Mammary epithelial cell (primary cell): ENCODE measurements at places on chromosomes 5 and 9. TPM values are rescaled to one million over a fixed set of nuclear protein-coding genes. Genes with fewer than 3 reads are reported as not detected.

- peak; percentile 33 for DNase-seq
Measured at GRCh38 chr5:125874057-125874456, 549.2 kb upstream of the GRAMD2B start.

GRCh38 chr9:89065921-89066320 lies 74.7 kb downstream of the S1PR3 start:
- no peak for DNase-seq

GRCh38 chr9:21709464-21710058 lies 92.9 kb upstream of the MTAP start:
- DNase-seq: peak; percentile 57

DNA sequence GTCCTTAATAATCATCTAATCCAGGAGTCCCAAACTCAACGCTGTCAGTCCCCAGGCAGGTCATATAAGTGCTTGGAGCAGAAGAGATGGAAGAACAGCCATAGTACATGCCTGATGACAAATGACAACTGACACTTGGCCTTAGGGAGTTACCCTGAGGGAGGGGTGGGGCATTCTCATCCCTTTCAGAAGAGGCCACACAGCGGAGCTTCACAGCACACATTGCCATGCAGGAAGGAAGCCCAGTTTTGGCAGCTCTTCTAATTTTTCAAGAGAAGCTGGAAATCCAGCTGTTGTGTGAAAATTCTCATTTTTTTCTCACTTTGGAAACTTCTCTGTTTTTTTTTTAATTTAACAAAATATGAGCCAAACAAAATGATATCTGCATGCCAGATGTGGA lies 89.0 kb downstream of the ASTN2 start:
- no peak for DNase-seq

DNA sequence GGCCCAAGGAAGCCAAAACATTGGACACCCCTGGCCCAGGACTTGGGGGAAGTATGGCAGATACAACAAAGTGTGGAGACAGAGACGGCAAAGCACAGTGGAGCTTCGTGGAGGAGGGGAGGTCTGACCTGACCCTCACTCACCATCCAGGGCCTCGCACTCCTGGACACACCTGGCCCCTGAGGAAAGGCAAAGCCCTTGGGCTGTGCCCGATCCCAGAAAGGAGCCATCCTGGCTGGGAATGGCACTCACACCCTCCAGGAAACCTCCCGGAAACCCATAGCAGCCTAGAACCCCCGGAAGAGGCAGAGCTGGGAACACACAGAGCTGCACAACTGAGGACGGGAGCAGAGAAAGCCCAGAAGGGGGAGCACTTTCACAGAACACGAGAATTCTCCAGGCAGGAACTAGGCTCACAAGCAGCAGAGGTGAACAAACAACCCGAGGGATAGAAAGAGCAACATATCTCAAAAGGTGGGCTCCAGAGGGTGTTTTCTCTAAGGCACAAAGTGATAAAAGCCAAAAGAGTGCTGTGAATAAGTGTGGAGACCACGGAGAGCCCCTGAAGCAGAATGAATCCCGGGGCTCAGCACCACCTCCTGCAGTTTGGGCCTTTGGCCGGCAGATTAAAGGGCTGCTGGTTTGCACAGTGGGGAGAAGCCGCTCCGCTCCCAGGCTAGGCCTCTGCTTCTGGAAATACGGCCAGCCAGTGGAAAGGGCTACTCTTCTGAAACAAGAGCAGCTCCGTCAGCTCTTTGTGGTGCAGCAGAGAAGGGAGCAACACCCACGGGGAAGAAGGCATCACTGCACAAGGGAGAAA lies 108.2 kb downstream of the UBE2R2 start:
- DNase-seq: no peak

DNA sequence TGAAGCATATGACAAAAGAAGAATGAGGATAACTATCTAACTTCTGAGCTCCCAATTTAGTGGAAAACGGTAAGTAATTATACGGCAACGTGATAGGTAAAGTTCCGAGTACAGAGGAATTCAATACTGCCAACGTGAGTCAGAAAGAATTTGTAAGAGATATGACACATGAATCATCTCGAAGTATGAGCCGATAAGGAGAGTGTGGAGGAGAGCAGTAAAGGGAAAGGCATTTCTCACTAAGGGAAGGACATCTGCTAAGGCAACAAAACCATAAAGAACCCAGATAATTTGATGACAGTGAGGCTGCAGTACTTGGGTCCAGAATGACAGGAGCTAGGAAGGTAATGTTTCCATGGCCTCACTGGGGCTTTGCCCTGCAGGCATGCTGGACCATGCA lies 11.0 kb downstream of the MPDZ start:
- DNase-seq: no peak

DNA sequence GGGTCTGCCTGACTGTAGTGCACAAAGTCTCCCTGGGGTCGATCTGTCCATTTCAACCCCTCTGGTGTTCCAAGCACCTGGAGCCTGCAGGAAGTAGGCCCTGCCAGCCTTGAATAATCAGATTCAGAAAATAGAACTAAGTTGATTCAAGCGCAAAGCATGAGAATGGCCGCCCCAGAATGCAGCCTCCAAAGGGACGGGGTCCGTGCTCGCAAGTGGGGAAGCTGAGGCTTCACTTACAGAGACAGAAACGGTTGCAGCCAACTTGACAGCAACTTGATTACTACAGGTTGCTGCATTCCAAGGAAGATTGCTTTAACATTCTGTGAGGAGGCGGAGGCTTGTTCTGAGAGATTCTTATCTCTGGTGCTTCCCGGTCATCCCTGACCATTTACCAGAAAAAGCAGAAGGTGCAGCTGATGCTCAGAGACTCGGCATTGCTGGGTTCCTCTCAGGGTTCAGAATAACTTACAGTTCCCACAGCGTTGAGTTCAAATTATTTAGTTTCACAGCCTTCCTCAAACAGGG lies 14.9 kb upstream of the LRRC14B start:
- DNase-seq: no peak

DNA sequence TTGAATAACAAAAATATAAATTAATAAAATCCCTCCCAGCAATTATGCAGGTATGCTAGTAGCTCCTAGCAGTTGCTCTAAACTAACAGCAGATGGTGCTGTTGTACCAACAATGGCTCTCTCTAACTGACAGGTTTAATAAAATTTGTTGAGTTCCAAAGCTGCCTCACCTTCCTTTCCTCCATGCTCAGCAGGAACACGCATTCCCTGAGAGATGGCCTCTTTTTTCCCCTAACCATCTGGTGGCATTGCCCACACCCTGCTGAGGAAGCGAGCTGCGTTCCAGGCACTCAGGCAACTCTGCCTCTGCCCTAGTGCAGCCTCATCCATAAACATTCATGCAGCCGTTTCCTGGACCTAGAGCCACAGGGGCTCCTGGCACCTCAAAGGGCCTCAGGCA lies 106.2 kb downstream of the KLHL3 start:
- DNase-seq: peak; percentile 38

GRCh38 chr5:17282283-17283120 lies 65.1 kb downstream of the BASP1 start:
- DNase-seq: no peak

- DNase-seq: no peak
Measured at GRCh38 chr5:159917994-159918393, 1.7 kb downstream of the ADRA1B start.

DNA sequence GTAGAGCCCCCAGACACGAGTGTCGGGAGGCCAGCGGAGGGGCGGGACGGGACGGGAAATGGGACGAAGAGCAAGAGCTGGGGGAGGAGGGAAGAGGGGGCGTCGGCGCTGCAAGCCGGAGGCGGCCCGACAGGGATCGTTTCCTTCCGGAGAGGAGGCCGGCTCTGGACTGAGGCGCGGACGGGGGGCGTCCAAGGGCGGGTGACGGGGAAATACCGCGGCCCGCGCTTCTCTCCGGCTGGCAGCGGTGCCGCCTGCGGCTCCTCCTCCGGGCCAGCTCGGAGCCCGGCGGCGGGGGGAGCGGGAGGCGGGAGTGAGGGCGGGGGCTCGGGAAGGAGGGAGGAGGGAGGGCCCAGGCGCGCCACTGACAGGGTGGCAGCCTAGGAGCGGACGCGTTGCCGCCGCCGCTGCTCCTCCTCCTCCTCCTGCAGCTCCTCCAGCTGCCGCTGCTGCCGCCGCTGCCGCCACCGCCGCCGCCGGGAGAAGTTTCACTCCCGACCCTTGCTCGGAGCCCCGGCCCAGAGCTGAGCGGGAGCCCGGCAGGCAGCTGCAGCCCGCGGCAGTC lies at the start of gene CHSY3:
TSS of gene CHSY3 (plus strand) at position 364 of the 565 bp plus-strand sequence.
- peak; percentile 86 for DNase-seq

DNA sequence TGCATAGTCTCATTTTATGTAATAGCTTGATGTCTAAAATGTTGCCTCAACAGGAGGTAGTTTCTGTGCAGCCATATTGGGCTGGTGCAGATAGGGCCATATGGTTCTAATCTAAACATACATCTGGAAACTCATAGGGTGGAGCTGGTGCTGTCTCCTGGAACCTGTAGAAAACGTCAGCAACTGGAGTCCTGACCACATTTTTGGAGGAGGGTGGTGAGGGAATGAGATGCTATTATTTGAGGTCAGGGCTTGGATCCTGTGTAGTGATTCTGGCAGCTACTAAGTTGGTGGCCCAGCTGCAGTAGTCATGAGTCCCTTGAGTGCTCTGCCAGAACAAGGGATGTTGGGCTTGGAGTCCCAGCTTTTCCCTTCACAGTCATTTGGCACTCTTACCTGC lies 14.1 kb downstream of the MAN2A1 start:
- DNase-seq: no peak

DNA sequence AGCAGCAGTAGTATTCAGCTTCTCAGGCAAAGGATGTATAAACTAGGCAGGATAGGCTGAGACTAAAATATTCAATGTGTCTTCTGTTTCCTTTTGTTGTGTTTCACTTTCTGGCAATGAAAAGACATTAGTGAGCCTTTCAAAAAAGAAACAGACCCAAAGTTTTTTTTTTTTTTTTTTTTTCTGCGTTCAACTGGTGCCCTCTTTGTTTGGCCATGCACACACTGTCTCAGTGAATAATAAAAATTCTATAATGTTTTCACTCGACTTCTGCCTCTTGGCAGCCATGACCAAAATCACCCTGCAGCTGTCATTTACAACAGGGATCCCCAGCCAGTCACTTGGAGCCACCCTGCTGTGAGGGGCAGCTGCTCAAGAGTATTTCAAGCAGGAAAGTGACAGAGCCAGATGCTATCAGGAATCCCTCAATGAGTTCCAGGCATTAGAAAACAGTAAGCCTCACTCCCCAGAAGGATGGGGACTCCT lies 44.0 kb upstream of the MAN2A1 start:
- no peak for DNase-seq

DNA sequence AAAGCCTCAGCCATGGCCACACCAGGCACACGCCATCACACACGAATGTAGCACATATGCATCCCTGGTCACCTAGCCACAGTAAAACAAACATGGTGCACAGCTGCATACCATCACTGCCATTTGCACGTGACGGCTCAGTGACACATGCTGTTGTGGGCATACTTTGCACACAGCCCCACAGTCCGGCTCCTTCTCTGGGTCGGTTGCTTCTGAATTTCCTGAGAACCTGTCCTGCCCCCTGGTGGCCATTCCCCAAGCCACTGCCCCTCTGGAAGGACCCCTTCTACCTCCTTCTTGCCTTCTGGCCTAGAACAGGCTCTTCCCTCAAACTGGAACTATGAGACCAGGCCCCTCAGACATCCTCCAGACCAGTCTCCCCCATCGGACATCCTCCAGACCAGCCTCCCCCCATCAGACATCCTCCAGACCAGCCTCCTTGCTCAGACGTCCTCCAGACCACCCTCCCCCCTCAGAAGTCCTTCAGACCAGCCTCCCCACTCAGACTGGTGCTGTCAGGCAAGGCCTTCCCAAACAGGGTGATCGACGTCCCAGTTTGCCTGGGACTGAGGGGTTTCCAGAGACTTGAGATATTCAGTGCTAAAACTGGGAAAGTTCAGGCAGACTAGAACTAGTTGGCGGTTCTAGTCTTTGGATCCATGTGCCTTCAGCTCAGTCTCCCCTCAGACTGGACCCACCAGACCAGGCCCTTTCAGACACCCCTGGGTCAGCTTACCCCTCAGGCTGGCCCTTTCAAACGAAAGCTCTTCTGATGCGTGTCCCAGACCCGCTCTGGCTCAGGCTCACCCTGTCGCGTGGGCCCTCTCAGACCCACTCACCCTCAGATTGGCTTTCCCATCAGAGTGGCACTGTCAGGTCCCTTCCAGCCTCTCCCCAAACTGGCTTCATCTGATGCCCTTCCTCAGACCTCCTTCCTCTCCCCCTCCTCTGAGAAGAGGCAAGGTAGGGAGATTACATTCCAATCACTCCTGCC lies 24.3 kb upstream of the ENHO start:
- DNase-seq: peak; percentile 59

DNA sequence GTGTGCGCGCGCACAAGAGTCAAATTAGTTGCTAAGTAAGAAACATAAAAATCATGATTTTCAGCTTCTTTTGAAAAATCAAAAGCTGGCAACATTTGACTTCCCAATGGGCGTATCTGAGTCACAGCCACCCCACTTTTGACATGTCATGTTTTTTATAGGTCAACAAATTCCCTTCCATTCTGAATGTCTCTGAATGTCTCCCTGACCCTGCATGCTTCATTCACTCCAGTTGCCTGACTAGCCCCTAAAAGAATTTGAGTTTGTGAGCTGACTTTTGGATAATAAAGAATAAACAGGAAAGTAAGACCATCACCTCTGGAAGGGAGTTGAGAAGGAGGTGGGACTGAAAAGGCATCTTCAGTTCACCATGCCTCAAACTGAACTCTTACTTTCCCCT lies 20.2 kb upstream of the GLIS3 start:
- no peak for DNase-seq

- DNase-seq: no peak
Measured at GRCh38 chr9:82600536-82601292, 462.2 kb downstream of the RASEF start.

- peak; percentile 66 for DNase-seq
Measured at GRCh38 chr9:136267261-136268111, 21.9 kb upstream of the QSOX2 start.

GRCh38 chr5:135476615-135477581 lies 24.7 kb upstream of the TIFAB start:
- DNase-seq: no peak

GRCh38 chr5:136435946-136436543 lies 70.7 kb upstream of the TRPC7 start:
- DNase-seq: no peak

Gene PALM2AKAP2
- 22.3 and 22.9 TPM in 2 replicates for total RNA-seq

Gene FBP2
- total RNA-seq: not detected in 2 replicates

Gene PPIC
- total RNA-seq: 31.0 and 33.9 TPM in 2 replicates

Gene TOMM5
- total RNA-seq: 69.7 TPM

Gene CCNJL
- 17.0 TPM for total RNA-seq

Gene HAUS6
- 21.2 TPM for total RNA-seq

Gene GZMA
- total RNA-seq: not detected in 2 replicates

Gene IL13
- not detected for total RNA-seq

Gene ZNF300
- 5.9 and 6.4 TPM in 2 replicates for total RNA-seq

Gene BOD1
- total RNA-seq: 50.5 TPM

Gene MYOZ3
- total RNA-seq: not detected

Gene ANKRD34B
- total RNA-seq: not detected in 2 replicates

Gene TAS2R1
- not detected in 2 replicates for total RNA-seq
